ENCODE measurements at places on chromosomes 7 and 10.
A peak's percentile ranks its signal among the peaks of the same experiment; 100 is the strongest.

- peak; percentile 14 for DNase-seq
Measured at GRCh38 chr10:45308707-45309106, 6.7 kb downstream of the OR13A1 start.

DNA sequence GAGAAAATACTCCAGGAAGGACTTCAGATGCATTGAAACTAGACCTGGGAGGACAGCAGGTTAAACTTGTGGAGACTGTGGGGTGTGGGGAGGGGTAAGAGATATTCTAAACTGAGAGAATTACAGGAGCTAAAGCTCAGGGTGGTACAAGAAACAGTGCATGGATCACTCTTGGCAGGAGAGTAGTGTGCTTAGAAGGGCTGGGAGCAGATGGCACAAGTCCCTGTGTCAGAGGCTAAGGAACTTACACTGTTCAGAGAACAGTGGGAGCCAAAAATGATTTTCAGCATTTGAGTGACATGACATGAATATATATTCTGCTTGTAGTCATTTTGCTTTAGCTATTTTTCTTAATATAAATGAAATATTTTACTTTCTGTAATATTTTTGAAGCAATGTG, 36.0 kb upstream of the LAMB1 start:
- DNase-seq = no peak

DNA sequence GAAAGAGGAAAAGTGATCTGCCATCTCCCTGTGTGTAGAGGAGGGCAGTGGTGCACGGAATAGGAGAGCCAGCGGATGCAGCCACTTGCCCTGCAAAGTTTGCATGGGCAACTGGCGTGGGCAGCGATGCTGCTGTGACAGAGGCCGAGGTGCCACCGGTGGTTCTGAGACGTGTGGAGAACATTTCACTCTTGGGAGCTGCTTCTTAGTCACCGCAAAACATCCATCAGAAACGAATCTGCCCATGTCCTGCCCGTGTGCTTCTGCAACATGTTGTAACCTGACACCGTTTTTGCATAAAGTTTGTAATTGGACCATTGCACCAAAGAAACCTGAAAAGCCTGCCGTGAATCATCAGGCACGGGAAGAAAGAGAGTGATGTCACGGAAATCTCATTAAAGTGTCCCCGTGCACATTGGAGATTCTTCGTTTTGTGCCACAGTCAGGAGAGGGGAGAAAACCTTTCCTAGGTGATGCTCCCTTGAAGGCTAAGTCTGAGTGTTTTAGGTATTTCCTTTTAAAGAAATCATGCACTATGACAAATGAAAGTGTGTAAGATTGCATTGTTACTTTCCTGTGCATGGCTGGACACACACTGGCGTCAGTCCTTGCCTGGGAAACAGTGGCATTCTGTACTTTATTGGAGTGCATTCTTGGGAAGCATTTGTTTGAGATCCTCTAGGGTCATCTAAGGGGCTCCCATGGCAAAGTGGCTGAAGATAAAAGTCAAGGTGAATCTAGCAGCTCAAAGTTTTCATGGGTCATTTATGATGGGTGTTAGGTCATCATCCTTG, 302.6 kb downstream of the KLF6 start:
- DNase-seq = no peak

DNA sequence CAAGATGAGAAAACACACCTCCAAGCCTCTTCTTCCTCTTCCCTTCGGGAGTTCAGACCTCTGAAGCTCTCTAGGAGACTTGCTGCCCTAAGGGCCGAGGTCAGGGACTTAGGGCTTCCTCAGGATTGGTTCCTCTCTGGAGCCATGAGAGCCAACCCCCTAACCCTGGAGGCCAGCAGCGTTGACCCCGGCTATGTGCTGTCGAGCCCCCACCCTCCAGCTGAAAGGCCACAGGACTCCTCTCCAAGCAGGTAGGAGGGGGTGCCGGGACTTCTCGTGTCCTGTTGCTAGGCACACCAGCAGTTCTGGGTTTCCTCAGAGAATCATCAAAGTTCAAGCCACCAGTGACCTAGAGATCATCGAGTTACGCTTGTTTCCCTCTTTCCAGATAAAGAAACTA, 87.4 kb downstream of the ARHGAP22 start:
- DNase-seq = no peak

- DNase-seq = no peak
Measured at GRCh38 chr10:130382031-130382430, 245.8 kb downstream of the GLRX3 start.

- no peak for DNase-seq
Measured at GRCh38 chr7:128373606-128374005, 12.1 kb upstream of the PRRT4 start.

DNA sequence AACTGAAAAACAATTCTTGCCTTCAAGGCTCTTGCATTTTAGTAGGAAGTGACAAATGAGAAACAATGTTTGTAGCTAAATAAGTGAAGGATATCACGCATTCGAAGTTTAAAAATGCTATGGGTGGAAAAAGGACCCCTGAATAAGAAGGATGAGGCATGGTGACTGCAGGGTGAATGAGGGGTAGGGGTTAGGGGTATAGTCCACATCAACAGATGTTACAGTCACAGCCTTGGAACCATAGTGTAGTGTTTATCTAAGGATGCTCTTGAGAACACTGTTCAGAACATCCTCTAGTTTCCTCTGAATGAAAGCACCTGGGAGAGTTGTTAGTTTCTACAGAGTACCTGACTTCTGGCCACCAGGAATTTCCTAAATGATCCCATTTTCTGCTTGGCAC, 157.0 kb downstream of the RELN start:
- DNase-seq = no peak

GRCh38 chr7:120743128-120743527, 114.8 kb downstream of the TSPAN12 start:
- no peak for DNase-seq

GRCh38 chr7:148622887-148623585, 32.5 kb downstream of the C7orf33 start:
- no peak for DNase-seq

DNA sequence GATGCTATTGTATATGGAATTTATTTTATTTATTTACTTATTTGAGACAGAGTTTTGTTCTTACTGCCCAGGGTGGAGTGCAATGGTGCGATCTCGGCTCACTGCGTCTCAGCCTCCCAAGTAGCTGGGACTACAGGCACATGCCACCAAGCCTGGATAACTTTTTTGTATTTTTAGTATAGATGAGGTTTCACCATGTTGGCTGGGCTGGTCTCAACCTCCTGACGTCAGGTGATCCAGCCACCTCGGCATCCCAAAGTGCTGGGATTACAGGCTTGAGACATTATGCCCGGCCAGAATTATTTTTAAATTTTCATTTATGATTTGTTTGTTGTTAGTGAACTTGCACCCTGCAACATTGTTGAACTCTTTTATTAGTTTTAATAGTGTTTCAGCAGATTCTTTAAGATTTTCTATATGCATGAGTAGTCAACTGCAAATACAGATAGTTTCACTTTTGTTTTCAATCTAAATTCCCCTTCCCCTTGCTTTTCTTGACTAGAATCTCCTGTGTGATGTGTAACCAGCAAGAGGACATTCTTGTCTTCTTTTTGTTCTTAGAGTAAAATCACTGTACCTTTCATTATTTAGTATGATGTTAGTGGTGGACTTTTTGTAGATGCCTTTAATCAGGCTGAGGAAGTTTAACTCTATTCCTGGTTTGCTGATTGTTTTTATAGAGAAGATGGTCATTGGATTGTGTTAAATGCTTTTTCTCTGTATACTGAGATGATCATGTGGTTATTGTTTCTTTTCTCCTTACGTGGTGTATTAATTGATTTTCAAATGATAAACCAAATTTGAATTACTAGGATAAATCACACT, 27.8 kb downstream of the ZNF33A start:
- DNase-seq = peak; percentile 21

DNA sequence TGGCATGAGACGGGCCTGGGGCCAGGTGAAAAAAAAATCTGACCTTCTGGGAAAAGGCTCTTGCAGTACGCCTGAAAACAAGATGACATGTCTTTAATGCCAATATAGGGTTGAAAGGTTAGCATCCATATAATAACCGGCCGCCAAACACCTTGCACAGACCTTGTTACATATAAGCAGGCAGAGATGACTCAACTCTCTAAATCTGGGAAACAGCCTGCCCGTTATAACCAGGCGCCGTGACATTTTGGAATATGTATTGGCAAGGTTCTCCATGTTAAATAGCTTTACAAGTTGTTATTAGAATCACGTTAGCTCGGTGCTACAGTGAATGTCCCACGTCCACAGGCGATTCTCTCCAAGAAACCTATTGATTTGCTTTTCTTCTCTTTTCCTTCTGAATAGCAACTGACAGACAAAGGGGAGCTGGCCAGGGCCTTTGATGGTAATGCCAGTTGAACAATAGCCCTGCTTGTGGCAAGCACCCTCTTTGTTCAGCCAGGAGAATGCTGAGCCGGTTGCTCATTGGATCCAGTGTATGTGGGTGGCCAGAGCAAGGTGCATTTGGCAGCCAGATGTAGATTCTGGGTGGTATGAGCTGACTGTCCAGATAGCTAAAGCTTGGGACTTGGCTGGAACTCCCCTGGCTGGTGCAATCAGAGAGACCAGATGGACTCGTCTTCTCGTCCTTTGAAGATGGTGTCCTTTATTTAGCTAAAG, 80.1 kb upstream of the AUTS2 start:
- no peak for DNase-seq

DNA sequence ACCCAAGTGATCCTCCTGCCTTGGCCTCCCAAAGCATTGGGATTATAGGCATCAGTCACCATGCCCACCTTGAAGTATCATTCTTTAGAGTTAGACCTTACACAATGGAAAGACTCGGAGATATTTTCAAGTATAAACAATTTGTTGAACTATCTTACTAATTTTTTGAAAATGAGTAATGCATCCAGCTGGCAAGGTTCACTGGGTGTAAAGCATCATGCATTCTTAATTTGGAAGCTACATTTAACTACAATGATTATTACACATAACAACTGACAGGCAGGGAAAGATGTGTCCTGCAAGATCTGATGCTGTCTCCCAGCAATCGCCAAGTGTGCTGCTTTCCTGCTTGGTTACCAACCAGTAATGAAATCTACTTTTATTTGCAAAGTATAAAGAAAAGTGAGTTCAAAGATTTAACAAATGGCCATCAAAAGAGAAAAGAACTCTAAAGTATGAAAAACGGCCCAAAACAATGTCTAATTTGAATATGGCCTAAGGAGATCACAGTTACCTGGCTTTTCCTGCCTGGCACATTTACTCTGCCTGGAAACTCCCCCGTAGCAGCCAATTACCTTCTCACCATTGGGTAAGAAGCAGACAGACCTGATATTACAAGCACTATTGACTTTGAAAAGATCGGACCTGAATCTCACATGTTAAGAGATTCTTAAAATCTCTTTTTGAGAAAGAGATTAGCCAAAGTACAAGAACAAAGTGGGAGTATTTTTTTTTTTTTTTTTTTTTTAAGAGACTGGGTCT, 59.3 kb upstream of the NMT2 start:
- no peak for DNase-seq

DNA sequence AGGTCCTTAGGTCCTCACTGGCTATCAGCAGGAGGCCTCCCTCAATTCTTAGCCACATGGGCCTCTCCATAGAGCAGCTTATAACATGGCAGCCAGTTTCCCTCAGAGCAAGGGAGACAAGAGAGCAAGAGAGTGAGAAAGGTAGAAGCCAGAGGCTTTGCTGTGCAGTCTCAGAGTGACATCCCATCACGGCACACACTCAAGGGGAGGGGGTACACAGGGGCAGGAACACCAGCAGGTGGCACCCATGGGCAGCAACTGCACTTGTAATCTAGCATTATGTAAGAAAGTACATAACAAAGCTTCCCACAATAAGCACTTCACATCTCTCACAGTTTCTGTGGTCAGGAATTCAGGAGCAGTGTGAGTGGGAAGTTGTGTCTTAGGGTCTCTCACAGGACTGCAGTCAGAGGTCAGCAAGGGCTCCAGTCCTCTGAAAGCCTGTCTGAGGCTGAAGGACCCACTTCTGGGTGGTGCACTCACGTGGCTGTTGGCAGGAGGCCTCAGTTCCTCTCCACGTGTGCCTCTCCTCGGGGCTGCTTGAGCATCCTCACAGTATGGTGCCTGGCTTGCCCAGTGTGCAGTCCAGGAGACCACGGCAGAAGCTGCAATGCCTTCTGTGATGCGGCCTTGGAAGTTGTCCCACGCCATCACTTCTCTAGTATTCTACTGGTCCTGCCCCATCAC, 159.4 kb downstream of the OAT start:
- DNase-seq = no peak

GRCh38 chr10:45442662-45443061, 68.6 kb downstream of the ALOX5 start:
- DNase-seq = no peak

DNA sequence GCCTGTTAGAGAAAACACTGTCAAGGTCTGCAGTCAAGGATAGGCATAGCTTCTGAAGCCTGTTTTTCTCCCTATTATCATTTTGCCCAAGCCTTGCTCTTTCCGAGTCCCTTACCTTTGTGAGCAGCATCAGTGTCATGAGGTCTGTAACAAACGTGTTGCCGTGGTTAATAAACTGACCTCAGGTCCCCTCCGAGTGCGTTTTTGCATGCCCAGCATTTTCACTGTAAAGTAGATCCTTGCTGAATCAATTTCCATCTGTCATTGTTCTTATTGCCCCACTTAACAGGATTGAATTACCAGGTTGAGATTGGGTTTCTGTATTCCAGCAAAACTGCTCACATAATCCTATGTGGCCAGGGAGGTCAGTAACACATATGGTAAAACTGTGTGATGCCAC, 110.3 kb downstream of the ZNF248 start:
- DNase-seq = no peak

- DNase-seq = no peak
Measured at GRCh38 chr7:105910172-105910571, 33.8 kb upstream of the ATXN7L1 start.

Measured in GM19239 (cell line).